Aorta (tissue), 5 donors: ENCODE measurements at places on chromosomes 1 and 21. TPM values are rescaled to one million over a fixed set of nuclear protein-coding genes. Genes with fewer than 3 reads are reported as not detected.

Gene PPIAL4G
- 0.13 TPM for total RNA-seq

- no peaks in the 10 kb centered on the region for H3K27me3 ChIP-seq
- no peak overlapping the region for H3K4me3 ChIP-seq
- no peaks in the 10 kb centered on the region for H3K36me3 ChIP-seq
- no peak for DNase-seq
Observed at GRCh38 chr1:174344162-174344561, 103.6 kb upstream of the GPR52 start.

Gene TSHB
- not detected for total RNA-seq

DNA sequence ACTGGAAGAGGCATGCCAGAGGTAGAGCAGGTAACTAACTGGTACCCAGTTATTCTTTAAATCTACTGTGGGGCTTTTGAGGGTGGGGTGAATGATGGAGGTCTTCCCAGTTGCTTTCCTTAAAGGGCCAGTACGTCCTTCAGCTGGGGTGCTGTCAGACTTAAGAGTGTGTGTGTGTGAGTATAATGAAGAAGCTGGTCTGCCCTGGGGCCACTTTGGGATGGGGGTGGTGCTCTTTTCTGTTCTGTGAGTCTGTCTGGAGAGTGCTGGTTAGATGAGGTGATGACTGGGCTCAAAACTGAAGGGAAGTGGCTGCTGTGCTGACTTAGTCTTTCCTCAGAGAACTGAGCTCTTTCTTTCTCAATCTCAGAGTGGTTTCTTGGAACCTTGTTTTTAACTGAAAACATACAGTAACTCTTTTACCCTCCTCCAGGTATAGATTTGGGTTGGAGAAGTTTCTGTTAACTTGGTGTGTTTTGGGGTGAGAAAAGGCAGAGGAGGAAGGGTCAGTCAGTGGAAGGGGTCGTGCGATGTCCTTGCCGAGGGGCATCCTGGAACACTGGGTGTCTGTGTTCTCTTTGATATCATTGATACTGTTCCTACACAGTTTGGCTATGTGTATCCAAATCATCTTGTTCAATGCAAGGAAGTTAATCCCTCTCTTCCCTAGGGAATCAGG lies 746 bp downstream of the MACF1 start:
- H3K27me3 ChIP-seq = no peaks in the 10 kb centered on the region
- no peaks in the 10 kb centered on the region for H3K36me3 ChIP-seq
- no peaks in the 10 kb centered on the region for H3K4me1 ChIP-seq
- peak overlapping the region; percentile 77 for H3K27ac ChIP-seq

Gene PDE9A
- 11.8 TPM for total RNA-seq
